NAMALWA (cell line): ENCODE measurements at places on chromosomes 4 and X.

DNA sequence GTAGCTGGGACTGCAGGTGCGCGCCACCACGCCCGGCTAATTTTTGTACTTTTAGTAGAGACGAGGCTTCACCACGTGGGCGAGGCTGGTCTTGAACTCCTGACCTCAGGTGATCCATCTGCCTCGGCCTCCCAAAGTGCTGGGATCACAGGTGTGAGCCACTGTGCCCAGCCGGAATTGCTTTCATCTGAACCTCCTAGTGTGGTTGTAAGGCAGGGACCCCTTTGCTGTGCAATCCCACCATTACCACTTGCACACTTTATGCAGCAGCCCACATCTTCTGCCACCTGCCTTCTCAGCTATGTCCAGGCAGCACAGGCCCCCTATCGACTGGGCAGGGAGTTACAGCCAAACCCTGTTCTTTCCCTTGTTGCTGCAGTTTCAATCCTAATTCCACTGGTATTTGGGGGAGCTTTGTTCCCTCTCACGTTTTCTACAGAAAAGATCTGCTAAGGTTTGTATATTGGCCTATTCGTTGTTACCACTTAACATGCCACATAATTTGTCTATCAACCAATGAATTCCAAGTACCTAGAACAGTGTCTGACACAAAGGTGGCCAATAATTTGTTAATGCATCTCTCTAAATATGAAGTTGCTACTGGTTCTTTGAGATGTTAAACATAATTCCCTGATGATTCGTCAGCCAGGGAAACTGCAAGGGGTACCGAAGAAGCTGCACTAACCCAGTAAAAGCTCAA is 6.5 kb downstream of the RPL39 start:
- peak; percentile 67 for DNase-seq

DNA sequence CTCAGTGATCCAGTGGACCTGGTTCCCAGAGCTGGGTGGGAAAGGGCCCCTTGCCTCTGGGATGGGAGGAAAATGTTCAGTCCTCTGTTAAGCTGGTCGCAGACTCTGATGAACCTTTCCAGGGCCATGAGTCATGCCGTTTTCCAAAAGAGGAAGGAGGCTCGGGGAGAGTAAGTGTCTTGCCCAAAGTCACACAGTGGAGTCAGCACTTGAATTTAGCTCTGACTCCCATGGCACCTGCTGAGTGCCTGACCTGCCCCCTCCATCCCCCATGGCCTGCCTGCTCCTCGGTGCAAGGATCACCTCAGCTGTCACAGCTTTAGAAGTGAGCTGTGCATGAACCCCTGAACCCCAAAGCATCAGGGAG is 14.0 kb upstream of the KIAA0232 start:
- DNase-seq: no peak

DNA sequence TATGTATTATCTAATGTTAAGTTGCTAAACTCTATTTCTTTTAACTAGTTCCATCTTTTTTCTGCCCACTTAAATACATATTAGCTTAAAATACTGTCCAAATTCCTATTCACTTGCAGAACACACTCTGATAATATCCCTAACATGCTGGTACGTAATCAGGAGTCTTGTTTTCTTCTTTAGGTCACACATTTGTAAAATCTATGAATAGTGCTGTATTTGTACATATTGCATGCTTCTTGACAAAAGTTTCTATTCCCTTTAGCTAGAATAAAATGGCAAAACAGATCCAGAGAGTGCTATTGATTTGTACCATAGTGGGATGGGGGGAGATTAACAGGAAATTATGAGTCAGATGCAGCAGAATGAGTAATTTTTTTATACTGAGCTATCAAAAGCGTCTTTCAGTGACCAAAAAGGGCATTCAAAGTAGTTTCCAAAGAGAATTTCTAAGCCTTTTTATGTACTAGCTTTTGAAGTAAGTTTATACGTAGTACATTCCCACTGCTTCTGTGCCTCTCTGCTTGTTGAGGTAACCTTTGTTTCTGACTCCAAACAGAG is 126.5 kb downstream of the PTPN13 start:
- DNase-seq: no peak

DNA sequence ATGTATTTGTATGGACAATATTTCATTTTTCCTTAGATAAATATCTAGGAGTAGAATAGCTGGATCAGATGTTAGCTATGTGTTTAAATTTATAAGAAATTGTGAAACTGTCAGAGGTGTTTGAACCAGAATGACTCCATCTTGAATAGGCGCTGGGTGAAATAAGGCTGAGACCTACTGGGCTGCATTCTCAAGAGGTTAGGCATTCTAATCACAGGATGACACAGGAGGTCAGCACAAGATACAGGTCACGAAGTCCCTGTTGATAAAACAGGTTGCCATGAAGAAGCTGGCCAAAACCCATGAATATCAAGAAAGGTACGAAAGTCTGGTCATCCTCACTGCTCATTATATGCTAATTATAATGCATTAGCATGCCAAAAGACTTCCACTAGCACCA is 36.3 kb upstream of the SPIN4 start:
- DNase-seq: no peak

- DNase-seq: no peak
Observed at GRCh38 chr4:185018834-185019455, 655 bp downstream of the HELT start.

GRCh38 chr4:12124138-12124537 is 695.4 kb upstream of the HS3ST1 start:
- no peak for DNase-seq

DNA sequence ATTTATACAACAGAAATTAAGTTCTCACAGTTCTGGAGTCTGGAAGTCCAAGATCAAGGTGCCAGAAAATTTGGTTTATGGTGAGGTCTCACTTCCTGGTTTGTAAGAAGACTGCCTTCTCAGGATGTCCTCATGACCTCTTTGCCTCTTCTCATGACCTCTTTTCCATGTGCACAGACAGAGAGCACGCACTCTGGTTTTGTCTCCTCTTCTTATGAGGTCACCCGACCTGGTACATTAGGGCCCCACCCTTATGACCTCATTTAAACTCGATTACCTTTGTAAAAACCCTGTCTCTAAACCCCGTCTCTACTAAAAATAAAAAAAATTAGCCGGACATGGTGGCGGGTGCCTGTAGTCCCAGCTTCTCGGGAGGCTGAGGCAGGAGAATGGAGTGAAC is 155.9 kb downstream of the KIT start:
- no peak for DNase-seq

DNA sequence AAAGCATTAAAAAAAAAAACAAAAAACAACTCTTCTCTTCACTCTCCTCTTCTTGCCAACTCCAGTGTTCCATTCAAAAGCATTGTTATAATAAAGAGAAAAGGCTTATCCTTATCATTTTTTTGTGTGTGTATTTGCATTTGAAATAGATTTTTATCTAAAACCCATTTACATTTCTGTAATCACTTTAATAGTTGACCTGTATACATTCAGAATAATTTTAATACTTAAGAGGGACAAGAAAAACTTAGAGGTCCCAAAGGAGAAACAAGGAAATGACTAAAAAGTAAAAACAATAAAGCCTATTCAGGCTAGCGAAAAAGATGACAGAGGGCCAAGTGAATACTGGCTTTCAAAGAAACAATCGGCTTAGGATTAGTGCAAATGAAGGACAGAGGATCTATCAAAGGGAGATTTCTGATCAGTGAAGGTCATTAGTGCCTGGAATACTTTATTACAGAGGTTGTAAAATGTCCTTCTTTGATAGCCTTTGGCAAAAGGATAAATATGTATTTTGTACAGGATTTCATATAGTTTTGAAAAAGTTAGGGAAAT is 808.3 kb downstream of the RPA4 start:
- DNase-seq: no peak

- DNase-seq: no peak
Observed at GRCh38 chr4:88751258-88752075, 53.8 kb upstream of the NAP1L5 start.

DNA sequence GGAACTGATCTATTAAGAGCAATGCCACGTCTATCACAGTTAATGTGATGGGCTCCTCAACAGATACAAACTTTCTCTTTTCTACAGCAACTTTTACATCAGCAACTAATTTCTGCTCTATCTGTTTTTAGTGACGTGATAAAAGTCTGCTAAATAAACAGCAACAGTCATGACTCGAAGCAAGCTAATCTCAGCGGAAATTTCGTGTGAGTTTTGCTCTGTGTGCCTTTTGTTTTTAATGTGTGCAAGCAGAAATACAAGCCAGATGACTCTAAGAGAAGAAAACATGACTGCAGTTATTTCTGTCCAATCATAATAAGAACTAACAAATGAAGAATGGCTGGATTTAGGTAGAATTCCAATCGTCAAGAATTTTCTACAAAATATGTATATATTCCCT is 214.3 kb downstream of the LDB2 start:
- DNase-seq: no peak

DNA sequence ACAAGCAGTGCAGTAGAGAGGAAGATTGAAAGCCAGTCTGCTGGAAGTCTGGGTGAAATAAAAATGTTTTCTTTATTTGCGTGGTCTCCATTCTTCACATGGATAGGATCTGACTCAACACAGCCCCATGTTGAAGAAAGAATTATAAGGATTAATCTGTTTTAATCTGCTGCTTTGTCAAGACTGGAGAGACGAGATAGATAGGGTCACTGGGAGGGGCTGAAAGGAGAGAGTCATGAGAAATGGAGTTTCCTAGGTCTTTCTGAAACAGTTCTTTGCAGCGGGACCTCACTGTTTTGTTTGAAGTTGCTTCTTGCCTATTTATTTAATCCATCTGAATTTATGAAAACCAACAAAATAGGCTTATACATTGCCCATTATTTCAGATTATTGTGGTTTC is 32.4 kb upstream of the RHOH start:
- no peak for DNase-seq

DNA sequence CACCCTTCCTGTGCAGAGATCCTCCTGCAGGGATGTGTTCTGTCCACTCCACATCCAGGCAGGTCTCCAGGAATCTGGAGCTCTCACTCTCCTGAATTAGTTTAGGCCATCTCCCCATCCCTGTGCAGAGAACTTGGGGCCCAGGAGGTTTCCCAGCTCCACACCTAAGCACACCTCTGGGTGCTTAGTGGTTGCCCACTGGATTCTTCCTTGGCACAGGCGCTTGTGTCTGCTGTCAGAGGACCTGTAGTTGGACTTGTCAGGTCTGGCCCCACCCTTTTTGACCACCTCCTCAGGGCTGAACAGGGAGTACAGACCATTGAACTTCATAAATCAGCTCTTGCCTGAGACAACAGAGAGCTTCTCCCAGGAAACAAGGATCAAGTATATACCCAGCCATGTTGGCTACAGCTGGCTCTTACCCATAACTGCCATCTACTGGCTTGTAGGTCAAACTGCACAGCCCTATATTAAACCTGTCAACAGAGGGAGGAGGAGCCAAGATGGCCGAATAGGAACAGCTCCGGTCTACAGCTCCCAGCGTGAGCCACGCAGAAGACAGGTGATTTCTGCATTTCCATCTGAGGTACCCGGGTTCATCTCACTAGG is 275.5 kb downstream of the PPARGC1A start:
- DNase-seq: peak; percentile 40

- DNase-seq: no peak
Observed at GRCh38 chr4:83751336-83751949, 215.5 kb downstream of the GPAT3 start.

GRCh38 chr4:79209081-79209480 is 116.8 kb downstream of the NAA11 start:
- no peak for DNase-seq

DNA sequence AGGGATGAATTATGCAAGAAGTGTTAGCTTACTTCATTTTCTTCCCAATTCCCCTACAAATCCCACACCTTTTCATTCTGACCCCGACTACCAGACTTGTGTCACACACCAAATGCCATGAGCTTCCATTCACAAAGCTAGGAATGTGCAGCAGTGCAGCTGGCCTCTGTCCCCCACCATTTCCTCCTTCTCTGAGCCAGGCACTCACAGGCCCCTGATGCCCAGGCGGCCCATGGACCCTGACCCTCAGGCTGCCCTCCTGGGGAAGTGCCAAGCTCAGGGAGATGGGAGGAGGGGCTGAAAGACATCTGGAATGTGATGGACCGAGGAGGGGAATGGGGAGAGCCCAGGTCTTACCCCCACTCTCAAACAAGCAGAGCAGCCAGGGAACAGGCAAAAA is 67.0 kb upstream of the BCOR start:
- no peak for DNase-seq

GRCh38 chrX:40467454-40467853 is 113.3 kb upstream of the ATP6AP2 start:
- DNase-seq: no peak

- DNase-seq: peak; percentile 91
Observed at GRCh38 chr4:83074086-83074704, 39.2 kb downstream of the COPS4 start.

- no peak for DNase-seq
Observed at GRCh38 chr4:70192895-70193294, 2.6 kb upstream of the ODAM start.

- no peak for DNase-seq
Observed at GRCh38 chr4:27592738-27593137, 732.1 kb downstream of the STIM2 start.

GRCh38 chr4:21507439-21507838 is 441.1 kb downstream of the KCNIP4 start:
- DNase-seq: peak; percentile 21

DNA sequence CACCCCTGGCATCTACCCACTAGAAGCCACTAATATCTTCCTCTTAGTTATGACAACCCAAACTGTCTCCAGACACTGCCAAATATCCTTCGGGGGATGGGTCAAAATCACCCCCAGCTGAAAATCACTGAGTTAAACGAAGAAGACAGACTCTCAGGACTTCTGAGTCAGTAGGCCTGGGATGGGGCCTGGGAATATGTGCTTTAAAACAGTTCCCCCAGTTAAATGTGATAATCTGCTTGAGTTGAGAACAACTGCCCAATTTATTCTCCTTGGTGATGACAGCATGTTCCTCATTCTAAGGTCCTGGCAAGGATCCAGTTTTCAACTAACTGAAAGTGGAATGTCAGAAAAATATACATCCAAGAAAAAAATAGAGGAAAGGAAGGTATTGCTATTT is 52.4 kb downstream of the CBLL2 start:
- no peak for DNase-seq

- no peak for DNase-seq
Observed at GRCh38 chrX:130167040-130167439, 1.4 kb upstream of the AIFM1 start.

GRCh38 chr4:90074322-90074886 is 52.8 kb upstream of the CCSER1 start:
- DNase-seq: no peak

GRCh38 chrX:118189628-118190027 is 73.0 kb upstream of the KLHL13 start:
- no peak for DNase-seq

DNA sequence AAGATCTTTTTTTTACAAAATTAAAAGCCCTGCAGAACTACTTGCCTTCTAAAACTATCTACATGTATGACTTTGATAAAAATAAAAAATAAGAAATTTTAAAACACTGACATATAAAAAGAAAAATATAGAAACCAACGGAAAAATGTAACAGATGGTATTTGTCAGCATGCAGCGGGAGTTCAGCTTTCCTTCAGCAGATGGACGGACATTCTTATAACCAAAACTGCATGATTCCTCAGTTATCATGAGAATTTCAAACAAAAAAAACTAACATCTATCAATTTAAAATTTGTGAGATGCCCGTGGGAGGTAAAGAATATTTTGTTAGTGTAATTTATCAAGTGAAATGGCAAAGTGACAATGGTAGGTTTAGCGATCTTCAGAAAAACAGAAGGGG is 23.2 kb downstream of the RWDD4 start:
- no peak for DNase-seq

GRCh38 chr4:34066126-34066525 is 2178.2 kb downstream of the ARAP2 start:
- no peak for DNase-seq

- DNase-seq: no peak
Observed at GRCh38 chr4:153725136-153725830, 34.5 kb downstream of the RNF175 start.
